ENCODE measurements at places on chromosomes 7 and 10.

- DNase-seq: no peak
Measured at GRCh38 chr10:97090035-97090434, 95.7 kb downstream of the SLIT1 start.

GRCh38 chr10:2985729-2986232 lies 81.6 kb upstream of the PFKP start:
- DNase-seq: peak; percentile 38

DNA sequence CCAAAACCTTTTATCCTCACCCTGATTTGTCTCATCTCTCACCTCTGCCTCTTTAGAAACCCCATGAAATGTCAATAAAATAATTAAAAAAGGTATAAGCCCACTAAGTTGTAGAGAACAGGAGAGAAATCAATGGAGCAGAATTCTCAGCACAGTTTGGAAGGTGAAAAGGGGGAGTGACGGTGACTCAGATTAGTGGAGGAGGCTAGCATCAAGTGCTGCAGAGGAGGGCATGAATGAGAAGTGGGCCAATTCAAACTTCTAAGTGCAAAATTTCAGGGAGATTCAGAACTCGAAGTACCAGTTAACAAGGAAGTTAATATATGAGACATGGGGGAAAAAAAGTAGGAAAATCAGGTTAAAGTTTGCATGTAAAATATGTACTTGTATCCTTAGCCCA lies 34.9 kb upstream of the ETV1 start:
- no peak for DNase-seq

GRCh38 chr10:123967626-123968243 lies 76.1 kb upstream of the CPXM2 start:
- peak; percentile 93 for DNase-seq

GRCh38 chr10:84175436-84175835 lies 1.8 kb downstream of the GPR15LG start:
- no peak for DNase-seq

- DNase-seq: peak; percentile 56
Measured at GRCh38 chr7:132654150-132654549, 77.9 kb upstream of the PLXNA4 start.

DNA sequence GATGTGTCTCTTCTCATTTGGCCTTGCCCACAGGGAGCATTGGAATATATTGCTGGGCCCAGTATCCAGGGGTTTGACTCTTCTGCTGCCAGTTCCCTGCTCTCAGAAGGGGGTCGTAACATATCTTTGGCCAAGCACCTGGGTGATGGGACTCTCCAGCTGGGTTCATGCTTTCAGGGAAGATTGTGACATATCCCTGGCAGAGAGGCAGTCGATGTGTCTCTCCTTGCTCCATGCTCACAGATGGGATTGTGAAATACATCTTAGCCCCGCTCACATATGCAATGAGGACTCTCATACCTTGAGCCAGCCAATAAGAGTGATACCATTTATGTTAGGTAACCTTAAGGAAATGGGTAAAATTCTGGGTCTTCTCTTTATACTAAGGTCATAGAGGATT lies 39.2 kb upstream of the ZNF680 start:
- no peak for DNase-seq

- no peak for DNase-seq
Measured at GRCh38 chr7:137684776-137685175, 162.0 kb downstream of the DGKI start.

DNA sequence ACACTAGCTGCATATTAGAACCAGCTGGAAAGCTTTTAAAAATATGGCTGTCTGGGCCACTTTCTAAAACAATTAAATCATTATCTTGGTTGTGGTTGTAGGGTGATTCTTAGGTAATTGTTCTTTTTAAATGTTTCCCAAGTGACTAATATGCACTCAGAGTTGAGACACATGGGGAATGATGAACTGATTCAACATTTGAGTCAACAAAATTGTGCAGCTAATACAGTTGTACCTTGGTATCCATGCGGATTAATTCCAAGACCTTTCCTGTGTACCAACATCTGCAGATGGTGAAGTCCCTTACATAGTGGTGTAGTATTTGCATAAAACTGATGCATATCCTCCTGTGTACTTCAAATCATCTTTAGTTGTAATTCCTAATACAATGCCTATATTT lies 242.2 kb downstream of the ATRNL1 start:
- no peak for DNase-seq

- DNase-seq: peak; percentile 32
Measured at GRCh38 chr7:7100432-7100849, 81.9 kb upstream of the C1GALT1 start.

DNA sequence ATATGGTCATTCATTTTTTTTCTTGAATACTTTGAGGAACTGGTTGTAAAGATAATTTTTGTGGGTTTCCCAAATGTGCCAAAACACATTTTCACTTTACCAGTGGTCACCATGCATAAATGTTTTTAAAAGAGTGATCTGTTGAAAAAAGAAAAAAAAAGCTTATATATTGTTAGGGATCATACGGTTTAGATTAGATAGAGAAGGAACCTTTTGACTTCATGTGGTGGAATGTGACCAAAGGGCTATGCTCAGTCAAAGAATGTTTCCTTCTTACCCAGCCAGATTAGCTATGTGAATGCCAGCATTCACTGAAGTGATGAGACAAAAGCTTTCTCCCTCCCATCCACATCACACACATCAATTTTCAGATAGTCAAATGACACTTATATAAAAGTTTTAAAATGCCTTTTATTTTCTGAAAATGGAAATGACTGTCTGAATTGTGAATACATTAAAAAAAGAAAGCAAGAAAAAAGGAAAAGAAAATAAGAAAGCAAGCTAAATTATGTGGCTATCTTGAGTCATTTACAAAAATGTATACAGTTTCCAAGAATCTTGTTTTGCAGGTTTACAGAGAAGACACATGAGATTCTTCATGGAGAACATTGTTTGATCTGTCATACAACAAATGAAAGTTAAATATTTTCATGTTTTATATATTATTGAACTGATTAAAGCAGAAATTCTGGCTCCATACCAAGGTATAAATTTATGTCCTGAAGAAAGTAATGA lies 8.6 kb upstream of the CPED1 start:
- no peak for DNase-seq

Data from iPS-NIHi11 (cell line).